Thyroid gland (tissue), 4 donors: ENCODE measurements at places on chromosomes 16 and 17. TPM values are rescaled to one million over a fixed set of nuclear protein-coding genes. Genes with fewer than 3 reads are reported as not detected.

Gene HLF
- 53.1 TPM for total RNA-seq

Gene ITGB3
- 184 TPM for total RNA-seq

DNA sequence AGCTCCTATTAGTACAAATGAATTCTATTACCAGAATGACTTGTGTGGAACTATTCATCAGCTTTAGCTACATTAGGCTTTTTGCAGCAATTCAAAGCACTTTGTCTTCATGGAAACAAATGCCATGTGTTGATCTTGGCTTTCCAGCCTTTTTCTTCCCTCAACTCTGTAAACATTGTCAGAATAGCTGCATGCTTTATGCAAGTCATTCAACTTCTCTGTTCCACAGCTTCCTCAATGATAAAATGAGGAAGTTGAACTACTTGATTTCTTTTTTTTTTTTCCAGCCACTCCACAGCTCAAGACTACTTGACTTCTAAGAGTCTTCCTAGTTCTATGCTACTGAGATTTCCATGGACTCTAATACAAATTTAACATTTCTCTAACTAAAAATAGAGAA, 41.1 kb downstream of the KIAA0753 start:
- H3K27ac ChIP-seq: no peak overlapping the region
- DNase-seq: no peak
- peaks cover 17% of the 10 kb centered on the region for H3K36me3 ChIP-seq

Gene ASIC2
- total RNA-seq: not detected

- no peaks in the 10 kb centered on the region for H3K4me1 ChIP-seq
- DNase-seq: no peak
- H3K27me3 ChIP-seq: no peaks in the 10 kb centered on the region
- no peak overlapping the region for H3K4me3 ChIP-seq
- no peak overlapping the region for H3K27ac ChIP-seq
These were observed 157.8 kb downstream of the CDH13 start for GRCh38 chr16:82784573-82784968.

- H3K27me3 ChIP-seq: no peaks in the 10 kb centered on the region
- H3K4me1 ChIP-seq: peaks cover 27% of the 10 kb centered on the region
- no peak overlapping the region for H3K27ac ChIP-seq
- DNase-seq: no peak
- no peak overlapping the region for H3K4me3 ChIP-seq
These were observed 145.2 kb downstream of the XYLT1 start for GRCh38 chr16:17325476-17326143.

- no peak overlapping the region for H3K27ac ChIP-seq
- no peak overlapping the region for H3K4me3 ChIP-seq
- no peak for DNase-seq
- peaks cover 25% of the 10 kb centered on the region for H3K4me1 ChIP-seq
- no peaks in the 10 kb centered on the region for H3K36me3 ChIP-seq
- no peaks in the 10 kb centered on the region for H3K27me3 ChIP-seq
These were observed 15.1 kb downstream of the SAMD14 start for GRCh38 chr17:50114849-50115357.

Gene NAGS
- 19.2 TPM for total RNA-seq

Gene IGFALS
- 1.9 TPM for total RNA-seq

DNA sequence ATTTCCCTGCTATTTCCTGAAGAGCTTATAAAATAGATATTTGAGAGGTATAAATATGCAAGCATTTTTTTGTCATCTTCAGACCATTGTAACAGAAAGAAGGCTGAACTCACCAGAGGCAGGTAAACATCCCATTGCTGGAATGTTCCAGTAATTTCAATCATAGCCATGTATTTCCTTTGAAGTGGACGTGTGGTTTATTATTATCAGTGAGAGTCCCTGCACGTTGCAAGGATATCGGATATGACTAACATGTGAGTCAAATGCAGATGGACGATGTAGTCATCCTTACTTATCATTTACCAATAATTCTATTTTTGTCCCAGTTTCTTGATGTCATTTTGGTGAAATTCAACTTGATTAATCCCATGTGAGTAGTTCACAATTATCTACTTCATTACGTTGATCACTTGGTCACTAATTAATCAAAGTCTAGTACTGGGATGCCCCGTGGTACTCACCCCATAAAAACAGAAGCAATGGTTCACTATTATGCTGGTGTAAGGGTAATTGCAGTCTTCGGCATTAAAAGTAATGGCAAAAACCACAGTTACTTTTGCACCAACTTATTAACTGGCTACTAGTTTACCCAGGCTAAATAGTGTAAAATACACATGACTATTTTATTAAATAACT, 89.5 kb downstream of the VAT1L start:
- no peak overlapping the region for H3K27ac ChIP-seq
- no peaks in the 10 kb centered on the region for H3K36me3 ChIP-seq
- H3K4me3 ChIP-seq: no peak overlapping the region
- H3K4me1 ChIP-seq: peaks cover 12% of the 10 kb centered on the region
- DNase-seq: no peak

DNA sequence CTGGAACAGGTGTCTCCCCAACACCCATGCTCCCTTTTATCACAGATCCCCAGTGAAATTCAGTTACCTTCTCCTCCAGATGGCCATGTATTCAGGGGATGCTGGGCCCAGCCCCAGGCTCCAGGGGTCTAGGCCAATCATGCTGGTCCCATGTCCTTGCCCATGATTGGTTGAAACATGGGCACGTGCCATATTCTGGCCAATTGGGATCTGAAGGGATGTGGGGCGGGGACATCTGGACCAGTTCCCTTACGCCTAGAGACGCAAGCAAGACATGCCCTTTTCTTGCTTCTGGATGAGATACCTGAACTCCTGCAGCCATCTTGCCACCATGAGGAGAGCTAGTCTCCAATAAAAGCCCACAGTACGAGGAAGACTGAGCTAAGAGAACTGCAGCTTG, 31.0 kb upstream of the ST6GALNAC1 start:
- no peaks in the 10 kb centered on the region for H3K36me3 ChIP-seq
- no peak for DNase-seq
- no peak overlapping the region for H3K4me3 ChIP-seq
- H3K4me1 ChIP-seq: peaks cover 49% of the 10 kb centered on the region
- H3K27ac ChIP-seq: peak overlapping the region; percentile 48
- H3K27me3 ChIP-seq: no peaks in the 10 kb centered on the region

- no peak for DNase-seq
- H3K4me1 ChIP-seq: peaks cover 4% of the 10 kb centered on the region
- H3K36me3 ChIP-seq: no peaks in the 10 kb centered on the region
- H3K4me3 ChIP-seq: no peak overlapping the region
- no peaks in the 10 kb centered on the region for H3K27me3 ChIP-seq
- no peak overlapping the region for H3K27ac ChIP-seq
These were observed 427.1 kb downstream of the ZFHX3 start for GRCh38 chr16:72620853-72621252.

Gene FOXC2
- 2.2 TPM for total RNA-seq

DNA sequence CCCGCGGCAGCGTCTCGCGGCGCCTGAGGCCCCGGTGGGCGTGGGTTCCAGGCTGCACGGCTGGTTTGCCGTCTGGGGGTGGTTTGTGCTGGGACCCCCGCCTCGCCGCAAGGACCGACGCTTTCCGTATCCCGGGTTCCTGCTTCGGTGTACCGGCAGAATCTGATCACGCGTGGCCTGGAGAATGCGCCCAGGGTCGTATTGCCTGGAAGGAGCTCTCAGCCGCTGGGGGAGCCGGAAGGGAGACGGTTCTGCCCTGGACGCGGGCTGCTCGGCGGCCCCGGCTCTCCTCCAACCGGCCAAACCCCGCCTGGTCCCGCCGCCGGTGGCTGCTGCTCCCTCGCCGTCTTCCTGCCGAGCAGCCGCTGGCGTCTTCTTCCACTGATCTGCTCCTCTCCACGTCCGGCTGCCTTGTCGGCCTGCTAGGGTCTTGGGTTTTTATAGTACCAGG, 39.8 kb downstream of the ZNF778 start:
- H3K36me3 ChIP-seq: no peaks in the 10 kb centered on the region
- H3K4me3 ChIP-seq: peak overlapping the region; percentile 15
- peak overlapping the region; percentile 25 for H3K27ac ChIP-seq
- peaks cover 9% of the 10 kb centered on the region for H3K4me1 ChIP-seq
- no peaks in the 10 kb centered on the region for H3K27me3 ChIP-seq

GRCh38 chr17:41284546-41284945, 9.0 kb downstream of the KRTAP9-7 start:
- H3K27ac ChIP-seq: no peak overlapping the region
- H3K27me3 ChIP-seq: no peaks in the 10 kb centered on the region
- H3K4me3 ChIP-seq: no peak overlapping the region
- no peaks in the 10 kb centered on the region for H3K4me1 ChIP-seq

DNA sequence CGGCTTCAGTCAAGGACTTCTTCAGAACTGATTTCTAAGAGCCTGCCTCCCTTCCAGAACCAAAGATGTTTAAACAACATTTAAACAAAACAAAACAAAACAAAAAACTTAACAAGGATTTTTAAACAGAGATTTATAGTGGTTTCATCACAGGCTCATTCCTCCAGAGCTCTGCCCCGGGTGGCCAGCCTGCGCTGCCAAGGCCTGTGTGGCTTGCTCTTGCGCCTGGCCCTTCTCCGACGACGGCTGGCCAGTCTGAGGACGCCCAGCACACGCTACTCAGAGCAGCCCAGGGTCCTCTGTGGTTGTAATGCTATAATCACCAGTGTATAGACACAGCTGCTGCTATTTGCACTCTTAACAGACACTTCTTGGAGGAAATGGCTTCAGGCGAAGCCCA, 307.2 kb upstream of the MYOCD start:
- no peaks in the 10 kb centered on the region for H3K36me3 ChIP-seq
- no peaks in the 10 kb centered on the region for H3K27me3 ChIP-seq
- no peak overlapping the region for H3K4me3 ChIP-seq
- no peak overlapping the region for H3K27ac ChIP-seq
- H3K4me1 ChIP-seq: peaks cover 13% of the 10 kb centered on the region
- DNase-seq: peak; percentile 83

Gene SYCE1L
- 3.9 TPM for total RNA-seq

Gene TEKT1
- total RNA-seq: not detected

Gene ALOXE3
- not detected for total RNA-seq

Gene SDF2
- 74.6 TPM for total RNA-seq

DNA sequence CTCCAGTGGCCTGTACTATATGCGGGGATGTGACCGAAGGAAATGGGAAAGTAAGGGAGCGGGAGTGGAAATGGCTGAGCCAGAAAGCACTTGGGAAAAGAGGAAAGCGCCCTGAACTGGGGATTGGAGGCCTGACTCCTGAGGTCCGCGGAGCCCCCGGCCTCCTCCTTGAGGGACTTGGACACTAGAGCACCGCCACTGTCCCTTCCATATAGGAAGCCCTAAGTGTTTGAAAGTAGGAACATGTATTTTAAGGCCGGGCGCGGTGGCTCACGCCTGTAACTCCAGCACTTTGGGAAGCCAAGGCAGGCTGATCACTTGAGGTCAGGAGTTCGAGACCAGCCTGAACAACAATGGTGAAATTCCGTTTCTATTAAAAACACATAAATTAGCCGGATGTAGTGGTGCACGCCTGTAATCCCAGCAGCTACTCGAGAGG, 530 bp upstream of the ZDHHC7 start:
- H3K36me3 ChIP-seq: no peaks in the 10 kb centered on the region
- H3K27me3 ChIP-seq: no peaks in the 10 kb centered on the region
- peaks cover 28% of the 10 kb centered on the region for H3K4me1 ChIP-seq
- no peak for DNase-seq
- peak overlapping the region; percentile 98 for H3K27ac ChIP-seq

Gene TGFB1I1
- 23.5 TPM for total RNA-seq

GRCh38 chr16:12544477-12545296, 259.0 kb downstream of the CPPED1 start:
- H3K4me3 ChIP-seq: no peak overlapping the region
- H3K36me3 ChIP-seq: no peaks in the 10 kb centered on the region
- H3K4me1 ChIP-seq: no peaks in the 10 kb centered on the region
- no peaks in the 10 kb centered on the region for H3K27me3 ChIP-seq
